Right lobe of liver (tissue), 6 donors: ENCODE measurements at places on chromosomes 5 and 9.
A peak's percentile ranks its signal among the peaks of the same experiment; 100 is the strongest.

DNA sequence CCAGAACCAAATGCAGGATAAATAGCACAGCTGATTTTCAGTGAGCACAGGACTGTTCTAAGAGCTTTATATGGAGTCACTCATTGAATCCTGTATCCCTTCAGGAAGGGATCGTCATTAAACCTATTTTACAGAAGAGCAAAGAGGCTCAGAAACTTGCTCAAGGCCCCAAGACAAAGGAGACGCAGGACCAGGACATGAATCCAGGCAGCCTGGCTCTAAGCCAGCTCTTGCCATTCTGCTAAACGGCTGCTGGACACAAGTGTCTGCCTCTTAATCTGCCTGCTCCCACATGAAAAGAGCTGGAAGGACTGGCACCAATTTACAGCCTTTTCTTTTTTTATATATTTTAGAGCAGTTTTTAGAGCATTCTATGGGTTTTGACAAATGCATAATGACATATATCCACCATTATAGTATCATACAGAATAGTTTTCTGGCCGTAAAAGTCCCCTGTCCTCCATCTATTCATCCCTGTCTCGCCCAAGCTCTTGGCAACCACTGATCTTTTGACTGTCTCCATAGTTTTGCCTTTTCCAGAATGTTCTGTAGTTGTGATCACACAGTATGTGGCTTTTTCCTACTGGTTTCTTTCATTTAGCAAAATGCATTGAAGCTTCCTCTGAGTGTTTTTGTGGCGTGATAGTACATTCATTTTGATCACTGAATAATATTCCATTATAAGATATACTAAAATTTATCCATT is 37.5 kb downstream of the RETREG1 start:
- no peak overlapping the region for H3K4me3 ChIP-seq
- H3K36me3 ChIP-seq: no peaks in the 10 kb centered on the region
- H3K27me3 ChIP-seq: no peaks in the 10 kb centered on the region
- H3K27ac ChIP-seq: no peak overlapping the region
- no peak for DNase-seq
- peaks cover 10% of the 10 kb centered on the region for H3K4me1 ChIP-seq

DNA sequence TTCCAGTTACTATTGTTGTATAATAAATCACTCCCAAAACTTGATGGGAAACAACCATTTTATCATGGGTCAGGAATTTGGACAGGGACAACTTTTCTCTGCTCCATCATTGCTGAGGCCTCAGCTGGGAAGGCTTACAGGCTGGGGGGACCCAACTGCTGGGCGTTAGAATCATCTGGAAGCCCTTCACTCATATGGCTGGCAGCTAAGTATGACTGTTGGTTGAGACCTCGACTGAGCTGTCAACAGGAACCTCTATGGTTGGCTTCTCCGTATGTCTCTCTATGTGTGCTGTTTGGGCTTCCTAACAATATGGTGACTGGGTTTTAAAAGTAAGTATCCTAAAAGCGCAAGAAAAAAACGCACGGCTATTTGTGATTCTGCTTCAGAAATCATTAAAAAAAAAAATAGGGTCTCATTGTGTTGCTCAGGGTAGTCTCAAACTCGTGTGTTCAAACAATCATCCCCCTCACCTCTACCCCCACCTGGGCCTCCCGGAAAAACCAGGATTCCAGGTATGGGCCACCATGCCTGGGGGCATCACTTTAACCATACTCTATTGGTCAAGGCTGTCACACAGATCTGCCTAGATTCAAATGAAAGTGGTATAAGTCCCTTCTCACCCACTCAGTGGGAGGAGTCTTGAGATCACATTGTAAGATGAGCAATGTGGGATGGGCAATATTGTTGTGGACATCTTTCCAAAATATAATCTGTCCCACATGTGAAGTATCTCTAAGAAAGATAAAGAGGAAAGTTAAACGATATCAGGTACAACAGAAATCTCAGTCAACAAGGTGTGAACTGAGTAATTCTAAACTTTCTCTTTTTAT is 15.2 kb downstream of the FNBP1 start:
- H3K27ac ChIP-seq: peak overlapping the region; percentile 47
- no peaks in the 10 kb centered on the region for H3K27me3 ChIP-seq
- no peak for DNase-seq
- no peaks in the 10 kb centered on the region for H3K36me3 ChIP-seq
- H3K4me3 ChIP-seq: no peak overlapping the region

- peaks cover 2% of the 10 kb centered on the region for H3K36me3 ChIP-seq
- no peak overlapping the region for H3K27ac ChIP-seq
These were observed 104.8 kb upstream of the SREK1 start for GRCh38 chr5:66039296-66039695.

- H3K4me3 ChIP-seq: no peak overlapping the region
- no peaks in the 10 kb centered on the region for H3K27me3 ChIP-seq
- H3K4me1 ChIP-seq: no peaks in the 10 kb centered on the region
These were observed 1.6 kb downstream of the ZNF782 start for GRCh38 chr9:96852676-96853075.

GRCh38 chr5:6398570-6399230 is 20.4 kb upstream of the MED10 start:
- no peak overlapping the region for H3K4me3 ChIP-seq
- H3K27me3 ChIP-seq: no peaks in the 10 kb centered on the region
- no peaks in the 10 kb centered on the region for H3K4me1 ChIP-seq
- DNase-seq: no peak
- no peak overlapping the region for H3K27ac ChIP-seq
- no peaks in the 10 kb centered on the region for H3K36me3 ChIP-seq

- DNase-seq: no peak
- no peak overlapping the region for H3K4me3 ChIP-seq
- H3K4me1 ChIP-seq: no peaks in the 10 kb centered on the region
These were observed 98.4 kb downstream of the PDE4D start for GRCh38 chr5:59795141-59795540.

- peak; percentile 69 for DNase-seq
- H3K36me3 ChIP-seq: no peaks in the 10 kb centered on the region
- no peaks in the 10 kb centered on the region for H3K4me1 ChIP-seq
- no peaks in the 10 kb centered on the region for H3K27me3 ChIP-seq
- no peak overlapping the region for H3K4me3 ChIP-seq
- H3K27ac ChIP-seq: peak overlapping the region; percentile 26
These were observed 8.7 kb downstream of the SHROOM1 start for GRCh38 chr5:132821791-132822190.

DNA sequence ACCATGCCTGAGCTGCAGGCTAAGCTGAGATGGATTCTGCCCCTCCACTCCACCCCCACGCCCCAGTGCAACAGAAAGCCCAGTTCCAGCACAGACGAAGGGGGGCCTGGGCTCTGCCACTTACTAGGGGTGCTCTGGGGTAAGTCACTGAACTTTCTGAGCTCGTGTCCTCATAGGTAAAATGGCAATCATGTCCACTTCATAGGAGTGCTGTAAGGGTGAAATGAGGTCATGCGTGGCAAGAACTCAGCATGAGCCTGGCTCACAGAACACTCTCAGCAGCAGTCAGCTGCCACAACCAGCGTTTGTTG is 8.4 kb upstream of the PSD2 start:
- no peaks in the 10 kb centered on the region for H3K27me3 ChIP-seq
- H3K4me3 ChIP-seq: peak overlapping the region; percentile 53
- H3K4me1 ChIP-seq: no peaks in the 10 kb centered on the region
- no peak overlapping the region for H3K27ac ChIP-seq
- DNase-seq: no peak
- H3K36me3 ChIP-seq: no peaks in the 10 kb centered on the region

DNA sequence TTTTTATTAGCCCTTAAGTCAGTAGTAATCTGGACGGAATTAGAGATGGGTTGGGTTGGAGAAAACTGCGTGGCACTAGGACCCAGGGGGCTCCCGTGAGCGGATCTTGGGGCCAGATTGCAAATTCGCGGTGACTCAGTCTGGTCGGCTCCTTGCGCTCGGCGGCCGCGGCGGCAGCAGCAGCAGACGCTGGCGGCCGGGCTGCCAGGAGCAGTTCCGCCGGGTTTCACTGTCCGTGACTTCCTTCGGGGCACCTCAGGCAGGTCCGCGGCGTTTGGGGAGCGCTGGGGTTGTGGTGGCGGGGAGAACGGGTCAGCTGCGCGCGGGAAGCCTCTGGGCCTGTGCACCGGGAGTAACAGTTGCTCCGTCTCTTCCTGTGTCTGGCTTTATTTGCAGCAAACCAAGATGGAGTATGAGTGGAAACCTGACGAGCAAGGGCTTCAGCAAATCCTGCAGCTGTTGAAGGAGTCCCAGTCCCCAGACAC is 31.6 kb downstream of the TNPO1 start:
- DNase-seq: peak; percentile 95
- no peaks in the 10 kb centered on the region for H3K36me3 ChIP-seq
- peak overlapping the region; percentile 85 for H3K4me3 ChIP-seq
- no peaks in the 10 kb centered on the region for H3K27me3 ChIP-seq
- no peaks in the 10 kb centered on the region for H3K4me1 ChIP-seq
- peak overlapping the region; percentile 80 for H3K27ac ChIP-seq

- no peaks in the 10 kb centered on the region for H3K4me1 ChIP-seq
- H3K36me3 ChIP-seq: no peaks in the 10 kb centered on the region
- DNase-seq: no peak
- no peak overlapping the region for H3K4me3 ChIP-seq
- H3K27me3 ChIP-seq: no peaks in the 10 kb centered on the region
These were observed 16.0 kb downstream of the MVB12B start for GRCh38 chr9:126342621-126343031.

DNA sequence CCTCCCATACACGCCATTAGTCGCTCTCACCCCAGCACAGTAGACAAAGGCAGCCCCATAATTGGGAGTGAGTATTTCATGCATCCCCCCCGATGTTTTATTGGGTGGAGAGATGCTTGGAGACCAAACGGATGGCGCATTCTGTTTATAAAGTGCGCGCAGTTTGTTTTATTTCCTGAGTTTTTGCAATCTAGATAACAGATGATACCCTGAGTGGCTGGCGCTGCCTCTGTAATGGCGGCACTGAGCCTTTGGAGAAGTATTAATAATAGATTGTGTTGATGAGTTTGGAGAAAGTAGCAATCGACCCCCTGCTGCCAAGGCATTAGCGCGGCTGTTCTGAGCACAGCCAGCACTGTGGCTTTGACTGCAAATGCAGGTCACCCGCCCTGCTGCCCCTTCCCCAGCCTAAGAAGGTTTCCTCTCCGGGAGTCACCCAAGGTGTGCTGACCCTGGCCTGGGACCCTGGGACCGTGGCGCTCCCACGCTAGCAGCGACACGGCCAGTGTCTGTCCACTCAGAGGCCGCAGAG is 74.3 kb downstream of the LMX1B start:
- no peaks in the 10 kb centered on the region for H3K4me1 ChIP-seq
- no peak overlapping the region for H3K27ac ChIP-seq
- no peak overlapping the region for H3K4me3 ChIP-seq
- no peaks in the 10 kb centered on the region for H3K27me3 ChIP-seq

DNA sequence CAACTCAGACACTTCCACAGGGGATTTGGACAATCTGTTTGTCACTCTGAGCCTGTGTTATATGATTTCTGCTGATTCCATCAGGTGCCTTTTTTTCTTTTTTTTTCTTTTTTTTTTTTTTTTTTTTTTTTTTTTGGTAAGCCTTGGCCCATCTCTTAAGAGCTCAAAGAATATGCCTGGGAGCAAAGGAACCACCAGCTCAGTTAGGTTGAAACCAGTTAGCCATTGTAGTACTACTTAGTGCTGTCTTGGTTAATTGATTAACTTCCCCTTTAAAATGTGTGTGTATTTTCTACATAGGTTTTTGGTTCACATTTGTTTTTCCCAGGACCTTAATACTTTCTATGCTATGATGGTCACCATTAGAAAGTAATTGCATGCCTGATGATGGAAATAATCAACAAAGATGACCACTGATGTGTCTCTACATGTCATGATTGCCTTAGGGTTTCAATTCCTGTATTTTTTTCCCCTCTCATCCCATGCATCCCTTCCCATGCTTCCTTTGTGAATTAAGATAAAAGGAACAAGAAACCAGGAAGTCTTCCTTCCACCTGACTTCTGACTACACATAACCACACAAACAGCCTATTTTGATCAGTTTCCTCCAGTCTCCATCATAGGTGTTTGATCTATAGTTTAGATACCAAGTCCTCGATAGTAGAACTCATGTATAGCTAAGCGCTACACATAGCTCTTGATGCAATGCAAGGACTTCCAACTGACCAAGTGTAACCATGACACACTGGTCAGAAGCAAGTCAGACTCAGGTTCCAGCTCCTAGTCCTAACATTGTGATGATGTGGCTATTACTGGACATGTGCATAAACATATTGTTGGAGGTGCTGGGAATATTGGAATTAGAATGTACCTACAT is 306.1 kb downstream of the EFNA5 start:
- H3K36me3 ChIP-seq: no peaks in the 10 kb centered on the region
- no peak overlapping the region for H3K4me3 ChIP-seq
- no peak overlapping the region for H3K27ac ChIP-seq
- DNase-seq: no peak
- no peaks in the 10 kb centered on the region for H3K4me1 ChIP-seq

- H3K4me1 ChIP-seq: no peaks in the 10 kb centered on the region
- H3K4me3 ChIP-seq: no peak overlapping the region
- H3K36me3 ChIP-seq: no peaks in the 10 kb centered on the region
- no peak for DNase-seq
These were observed 6.3 kb upstream of the EQTN start for GRCh38 chr9:27303219-27303618.

DNA sequence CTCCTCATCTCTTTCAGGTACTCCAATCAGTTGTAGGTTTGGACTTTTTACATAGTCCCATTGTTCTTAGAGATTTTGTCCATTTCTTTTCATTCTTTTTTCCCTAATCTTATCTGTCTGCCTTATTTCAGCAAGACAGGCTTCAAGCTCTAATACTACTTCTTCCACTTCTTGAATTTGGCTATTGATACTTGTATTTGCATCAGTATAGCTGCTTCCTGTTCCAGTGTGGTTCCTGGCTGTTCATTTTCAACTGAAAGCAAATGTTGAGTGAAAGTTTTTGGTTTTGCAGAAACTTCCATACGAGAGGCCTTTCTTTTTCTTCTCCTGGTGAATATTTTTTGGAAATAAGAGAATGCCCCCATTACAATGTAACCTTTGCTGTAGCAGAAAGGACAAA is 12.0 kb upstream of the IFNA1 start:
- no peak for DNase-seq
- no peaks in the 10 kb centered on the region for H3K36me3 ChIP-seq
- no peaks in the 10 kb centered on the region for H3K4me1 ChIP-seq
- H3K27ac ChIP-seq: no peak overlapping the region
- H3K4me3 ChIP-seq: no peak overlapping the region

DNA sequence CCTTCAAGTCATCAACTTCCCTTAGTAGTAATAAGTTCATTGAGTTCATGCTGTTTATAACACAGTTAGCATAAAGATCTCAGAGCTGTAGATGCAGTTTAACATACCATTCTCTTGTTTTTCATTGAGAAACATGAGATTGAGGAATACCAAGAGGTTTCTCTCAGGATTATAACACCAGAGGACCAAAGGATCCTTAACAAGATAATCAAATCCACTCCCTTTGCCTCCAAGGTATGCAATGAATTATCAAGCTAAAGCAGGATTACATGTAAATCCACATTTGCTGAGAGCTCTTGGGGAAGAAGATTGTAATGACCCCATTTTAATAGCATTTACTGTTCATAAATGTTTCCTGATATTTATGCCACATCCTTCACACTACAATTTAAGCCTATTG is 35.1 kb upstream of the DAB2 start:
- no peak for DNase-seq
- no peak overlapping the region for H3K4me3 ChIP-seq
- no peaks in the 10 kb centered on the region for H3K4me1 ChIP-seq
- H3K27ac ChIP-seq: no peak overlapping the region
